ENCODE measurements at places on chromosomes 5 and 9. TPM values are rescaled to one million over a fixed set of nuclear protein-coding genes. Genes with fewer than 3 reads are reported as not detected.

DNA sequence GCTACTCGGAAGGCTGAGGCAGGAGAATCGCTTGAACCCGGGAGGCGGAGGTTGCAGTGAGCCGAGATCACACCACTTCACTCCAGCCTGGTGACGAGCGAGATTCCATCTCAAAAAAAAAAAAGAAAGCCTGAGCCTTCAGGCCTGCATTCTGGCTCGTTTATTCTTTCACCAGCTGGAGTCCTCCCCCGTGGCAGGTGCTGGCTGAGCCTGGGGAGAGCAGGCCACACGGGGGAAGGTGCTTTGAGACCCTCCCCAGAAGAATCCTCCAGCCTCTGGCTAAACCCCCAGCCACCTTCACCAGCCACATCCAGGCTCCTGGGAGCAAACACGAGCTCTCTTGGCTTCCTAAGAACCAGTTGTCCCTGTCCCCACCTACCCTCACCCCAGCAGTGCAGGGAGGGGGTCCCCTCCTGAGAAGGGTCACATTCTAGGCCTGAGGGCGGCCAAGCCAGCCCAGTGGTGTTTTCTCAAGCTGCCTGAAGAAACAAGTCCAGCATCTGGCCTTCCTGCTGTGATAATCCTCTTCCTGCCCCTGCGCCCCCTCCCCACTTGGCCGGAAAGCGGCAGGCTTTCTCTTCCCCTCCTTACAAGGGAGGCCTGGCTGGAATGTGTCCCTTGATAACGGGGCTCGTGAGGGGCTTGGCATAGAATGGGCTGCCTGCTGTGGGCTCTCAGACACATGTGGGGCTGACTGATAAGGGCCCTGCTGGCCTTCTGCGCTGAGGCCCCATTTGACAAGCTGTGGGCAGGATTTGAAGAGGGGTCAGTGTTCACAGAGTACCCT is 41.5 kb downstream of the PLPP7 start:
- no peak for DNase-seq

DNA sequence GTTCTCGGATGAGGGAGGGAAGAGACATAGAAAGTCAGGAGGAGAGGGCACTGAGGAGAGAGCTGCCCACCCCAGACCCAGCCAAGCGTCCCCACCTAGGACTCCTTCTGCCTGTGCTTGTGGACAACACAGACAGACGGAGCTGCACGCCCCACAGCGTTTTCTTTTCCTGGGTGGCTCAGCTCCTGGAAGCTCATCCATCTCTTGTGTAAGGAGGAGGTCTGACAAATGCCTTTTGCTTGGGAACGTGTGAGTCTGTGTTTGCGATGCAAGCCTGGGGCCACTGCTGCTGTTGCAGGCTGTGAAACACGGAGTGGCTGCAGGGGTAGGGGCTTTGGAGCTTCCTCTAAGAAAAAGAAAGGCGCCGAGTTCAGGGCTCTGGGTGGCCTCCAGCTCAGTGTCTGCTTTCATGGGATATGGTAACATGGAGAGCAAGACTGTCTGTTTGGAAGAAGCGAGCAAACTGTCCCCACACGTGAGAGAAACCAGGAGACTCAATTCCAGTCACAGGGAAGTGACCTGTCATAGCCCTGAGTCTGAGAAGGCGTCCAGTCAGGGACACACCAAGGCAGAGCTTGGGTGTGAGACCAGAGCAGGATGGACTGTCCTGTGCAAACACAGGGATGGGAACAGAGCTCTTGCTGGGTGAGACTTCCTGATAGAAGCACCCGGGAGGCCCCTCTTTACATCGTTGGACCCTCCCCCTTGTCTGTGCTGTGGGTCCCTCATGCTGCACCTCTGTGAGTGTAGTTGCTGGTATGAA is 42.7 kb downstream of the GADD45G start:
- DNase-seq: no peak

DNA sequence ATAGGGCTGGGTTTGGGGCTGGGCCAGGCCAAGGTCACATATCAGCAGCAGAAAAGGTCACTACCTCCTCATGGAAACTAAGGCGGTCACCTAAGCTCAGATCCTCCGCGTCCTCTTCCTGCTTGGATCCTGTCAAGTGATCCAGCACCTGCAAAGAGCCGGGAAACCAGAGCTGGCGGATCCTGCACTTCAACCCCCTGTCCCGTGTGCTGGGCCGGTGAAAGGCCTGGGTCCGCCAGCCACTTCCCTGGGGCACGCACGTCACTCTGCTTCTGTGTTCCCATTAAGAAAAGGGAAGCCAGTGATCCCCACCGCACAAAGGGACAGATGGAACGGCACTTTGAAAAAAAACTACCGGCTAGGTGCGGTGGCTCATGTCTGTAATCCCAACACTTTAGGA is 61.3 kb upstream of the STXBP1 start:
- DNase-seq: no peak

GRCh38 chr5:79181419-79182022 is 54.4 kb upstream of the JMY start:
- DNase-seq: no peak

The DRD1 gene
- not detected for total RNA-seq

The TLR4 gene
- total RNA-seq: 14.9 TPM
